HFFc6 (cell line): ENCODE measurements at places on chromosomes 5 and 9. TPM values are rescaled to one million over a fixed set of nuclear protein-coding genes. Genes with fewer than 3 reads are reported as not detected.

DNA sequence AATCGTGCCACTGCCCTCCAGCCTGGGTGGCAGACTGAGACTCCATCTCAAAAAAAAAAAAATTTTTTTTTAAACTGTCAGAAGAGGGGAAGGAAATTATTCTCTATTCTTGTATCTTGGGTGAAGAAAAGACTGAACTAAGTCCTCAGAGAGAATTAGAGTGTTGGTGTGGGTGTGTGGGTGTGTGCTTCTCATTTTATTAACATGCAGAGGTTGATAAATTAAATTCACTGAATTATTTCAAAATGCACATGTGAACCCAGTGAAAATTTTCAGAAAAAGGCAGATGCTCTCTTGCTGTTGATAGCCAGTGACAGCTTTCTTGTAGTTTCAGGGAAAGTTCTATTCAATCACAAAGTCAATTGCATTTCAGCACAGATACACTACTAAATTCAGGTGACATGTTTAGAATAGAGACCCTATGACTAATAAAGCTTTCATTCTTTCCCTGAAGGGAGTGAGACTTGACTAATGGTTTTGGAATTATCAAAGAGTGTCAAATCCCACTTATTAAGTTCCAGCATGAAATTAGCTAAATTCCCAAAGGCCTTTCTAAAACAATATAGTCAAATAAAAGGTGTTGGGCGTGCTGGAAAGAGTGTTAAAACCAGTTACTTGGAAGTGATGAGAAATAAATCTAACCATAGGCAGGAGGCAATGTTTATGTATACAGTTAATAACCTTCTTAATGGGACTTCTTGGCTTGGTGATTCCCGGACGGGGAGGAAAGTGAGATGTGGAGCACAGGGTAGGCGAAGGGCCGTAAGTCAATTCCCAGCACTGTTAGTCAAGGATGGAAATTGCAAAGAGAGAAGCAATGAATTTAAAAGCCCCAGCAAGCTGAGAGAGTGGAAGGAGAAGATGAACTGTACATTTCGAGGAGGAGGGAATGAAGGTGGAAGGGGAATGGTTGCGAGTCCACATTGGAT is 103.2 kb upstream of the SPATA31D4 start:
- H3K27ac ChIP-seq = no peak overlapping the region
- H3K4me3 ChIP-seq = no peak overlapping the region; the same call in 1 of the 2 replicates
- peaks cover 2% of the 10 kb centered on the region; the same call in 1 of the 2 replicates for H3K27me3 ChIP-seq
- H3K36me3 ChIP-seq = no peaks in the 10 kb centered on the region
- peaks cover 60% of the 10 kb centered on the region for H3K4me1 ChIP-seq
- no peak for DNase-seq

- no peaks in the 10 kb centered on the region for H3K27me3 ChIP-seq
- no peaks in the 10 kb centered on the region for H3K4me1 ChIP-seq
- H3K36me3 ChIP-seq = no peaks in the 10 kb centered on the region
- no peak overlapping the region for H3K27ac ChIP-seq
- no peak for DNase-seq
These were observed 1217.3 kb downstream of the PTPRD start for GRCh38 chr9:9395539-9395938.

DNA sequence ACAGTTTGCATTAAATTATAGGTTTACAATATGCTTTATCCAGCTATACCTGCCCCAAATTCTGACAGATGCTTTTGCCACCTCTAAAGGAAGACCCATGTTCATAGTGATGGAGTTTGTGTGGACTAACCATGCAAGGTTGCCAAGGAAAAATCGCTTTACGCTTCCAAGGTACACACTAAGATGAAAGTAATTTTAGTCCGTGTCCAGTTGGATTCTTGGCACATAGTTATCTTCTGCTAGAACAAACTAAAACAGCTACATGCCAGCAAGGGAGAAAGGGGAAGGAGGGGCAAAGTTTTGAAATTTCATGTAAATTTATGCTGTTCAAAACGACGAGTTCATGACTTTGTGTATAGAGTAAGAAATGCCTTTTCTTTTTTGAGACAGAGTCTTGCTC is 41.0 kb downstream of the FXN start:
- DNase-seq = no peak
- H3K4me3 ChIP-seq = no peak overlapping the region
- no peak overlapping the region for H3K27ac ChIP-seq
- H3K36me3 ChIP-seq = 0 out of 2 replicates have a peak, but pooled peaks cover 5% of the 10 kb centered on the region

GRCh38 chr9:4301296-4301695 is 1.4 kb upstream of the GLIS3 start:
- peak overlapping the region; percentile 79 for H3K4me3 ChIP-seq
- peak overlapping the region; percentile 75 for H3K27ac ChIP-seq
- H3K4me1 ChIP-seq = peaks cover 58% of the 10 kb centered on the region
- no peaks in the 10 kb centered on the region; the same call in 1 of the 2 replicates for H3K27me3 ChIP-seq
- DNase-seq = peak; percentile 94
- H3K36me3 ChIP-seq = peaks cover 4% of the 10 kb centered on the region; the same call in 1 of the 2 replicates

DNA sequence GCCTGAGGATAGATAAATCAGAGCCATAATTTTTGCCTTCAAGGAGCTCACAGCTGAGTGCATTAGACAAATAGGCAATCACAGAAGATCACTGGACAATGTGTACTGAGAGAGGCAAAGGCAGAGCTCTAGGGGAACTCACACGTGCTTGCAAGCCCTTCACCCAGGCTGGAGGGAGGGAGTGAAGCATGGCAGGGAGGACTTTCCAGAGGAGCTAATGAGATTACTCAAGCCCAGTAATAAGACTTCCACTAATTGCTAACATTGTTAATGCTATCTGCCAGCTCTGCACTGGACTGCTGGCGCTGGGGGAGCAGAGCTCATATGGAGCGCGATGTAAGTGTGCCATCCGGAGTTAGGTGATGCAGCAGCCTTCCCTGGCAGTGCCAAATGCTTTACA is 408.4 kb downstream of the NTRK2 start:
- peaks cover 6% of the 10 kb centered on the region for H3K27me3 ChIP-seq
- H3K27ac ChIP-seq = no peak overlapping the region
- no peaks in the 10 kb centered on the region; the same call in 1 of the 2 replicates for H3K36me3 ChIP-seq
- DNase-seq = no peak
- no peaks in the 10 kb centered on the region for H3K4me1 ChIP-seq

GRCh38 chr9:120736881-120737280 is 22.6 kb upstream of the MEGF9 start:
- no peaks in the 10 kb centered on the region for H3K36me3 ChIP-seq
- no peak for DNase-seq
- H3K27me3 ChIP-seq = peaks cover 4% of the 10 kb centered on the region; the same call in 1 of the 2 replicates
- peaks cover 23% of the 10 kb centered on the region for H3K4me1 ChIP-seq
- H3K4me3 ChIP-seq = no peak overlapping the region

- no peak for DNase-seq
- H3K36me3 ChIP-seq = no peaks in the 10 kb centered on the region
- H3K27me3 ChIP-seq = peaks cover 2% of the 10 kb centered on the region
- no peaks in the 10 kb centered on the region for H3K4me1 ChIP-seq
- no peak overlapping the region for H3K4me3 ChIP-seq
- H3K27ac ChIP-seq = no peak overlapping the region
These were observed 15.5 kb upstream of the NCS1 start for GRCh38 chr9:130156672-130157071.

DNA sequence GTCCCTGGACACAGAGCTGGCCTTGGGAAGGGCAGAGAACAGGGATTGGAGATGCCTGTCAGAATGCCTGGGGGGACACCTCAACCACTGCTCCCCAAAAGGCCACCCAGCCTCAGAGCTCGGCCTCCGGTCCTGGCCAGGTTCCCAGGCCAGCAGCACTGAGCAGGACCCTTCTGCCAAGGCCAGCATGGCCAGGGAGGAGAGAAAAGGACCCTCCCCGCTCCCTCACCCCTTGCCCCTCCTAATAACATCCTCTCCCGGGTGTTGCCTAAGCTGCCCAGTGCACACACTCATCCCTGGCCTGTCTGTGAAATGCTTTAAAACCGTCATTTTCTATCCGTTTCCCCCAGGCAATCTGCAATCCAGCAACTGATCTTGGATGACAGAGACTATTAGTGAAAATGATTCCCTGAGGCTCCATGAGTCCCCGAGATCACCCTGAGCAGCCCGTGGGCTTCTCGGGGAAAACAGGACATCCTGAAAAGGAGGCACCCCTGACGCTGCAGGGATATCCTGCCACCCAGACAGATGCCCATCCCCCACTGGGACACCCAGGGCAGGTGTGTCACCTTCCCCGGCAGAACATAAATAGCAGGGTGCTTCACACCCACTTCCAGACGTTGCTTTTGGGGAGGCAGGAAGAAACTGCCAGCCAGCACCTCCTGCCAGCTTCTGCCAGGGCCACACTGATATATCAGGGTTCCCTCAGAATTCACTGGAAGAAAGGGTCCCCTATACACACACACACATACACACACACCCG is 75.3 kb downstream of the ADAMTS2 start:
- H3K4me1 ChIP-seq = peaks cover 86% of the 10 kb centered on the region
- DNase-seq = peak; percentile 90
- H3K27ac ChIP-seq = peak overlapping the region; percentile 98
- H3K27me3 ChIP-seq = peaks cover 4% of the 10 kb centered on the region
- H3K36me3 ChIP-seq = peaks cover 4% of the 10 kb centered on the region; the same call in 1 of the 2 replicates

DNA sequence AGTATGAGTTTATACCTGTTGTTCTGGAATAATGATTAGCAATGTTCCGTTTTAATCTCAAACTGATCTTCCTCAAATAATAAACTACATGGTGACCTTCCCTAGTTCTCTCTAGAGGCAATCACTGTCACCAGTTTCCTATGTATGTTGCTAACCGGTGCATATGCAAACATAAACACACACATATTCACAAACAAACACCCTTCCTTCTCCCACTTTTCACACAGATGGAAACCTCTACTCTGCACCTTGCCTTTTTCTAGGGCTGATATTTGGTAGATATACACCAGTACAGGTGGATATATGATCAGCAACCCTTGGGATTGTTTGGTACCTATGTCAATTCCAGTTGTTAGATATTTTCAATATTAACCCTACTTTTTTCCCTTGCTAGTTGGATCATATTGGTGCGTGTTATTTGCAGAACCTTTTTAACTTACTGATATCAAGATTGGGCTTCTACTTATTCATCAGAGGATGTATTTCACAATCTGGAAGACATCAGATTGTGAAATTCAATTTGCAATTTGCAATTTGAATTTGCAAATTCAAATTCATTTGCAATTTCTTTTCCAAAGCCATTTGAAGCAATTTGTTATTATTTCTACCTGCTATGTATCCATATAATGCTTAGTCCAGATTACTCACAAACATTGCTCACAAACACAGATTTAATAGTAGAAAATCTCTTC is 12.6 kb downstream of the FYB1 start:
- H3K36me3 ChIP-seq = no peaks in the 10 kb centered on the region
- no peak overlapping the region for H3K27ac ChIP-seq
- no peak overlapping the region for H3K4me3 ChIP-seq
- H3K27me3 ChIP-seq = no peaks in the 10 kb centered on the region; the same call in 1 of the 2 replicates

DNA sequence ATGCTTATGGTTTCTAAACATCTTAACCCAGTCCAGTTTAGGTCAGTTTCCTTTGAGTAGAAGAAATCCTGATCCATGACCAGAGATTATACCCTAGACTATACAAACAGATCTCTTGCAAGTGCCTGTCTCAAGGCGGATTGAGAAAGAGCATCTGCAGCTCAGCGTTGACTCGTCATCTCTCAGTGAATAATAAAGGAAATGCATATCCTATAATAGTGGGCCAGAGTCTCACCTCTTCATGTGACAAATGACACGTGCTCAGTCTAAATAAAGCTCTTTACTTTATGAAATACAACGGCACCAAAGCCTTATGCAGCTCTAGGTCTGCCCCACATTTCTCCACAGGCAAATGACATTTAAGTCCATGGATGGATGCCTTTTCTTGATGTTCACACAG is 179.4 kb upstream of the NR3C1 start:
- H3K36me3 ChIP-seq = no peaks in the 10 kb centered on the region
- H3K27me3 ChIP-seq = peaks cover 4% of the 10 kb centered on the region

DNA sequence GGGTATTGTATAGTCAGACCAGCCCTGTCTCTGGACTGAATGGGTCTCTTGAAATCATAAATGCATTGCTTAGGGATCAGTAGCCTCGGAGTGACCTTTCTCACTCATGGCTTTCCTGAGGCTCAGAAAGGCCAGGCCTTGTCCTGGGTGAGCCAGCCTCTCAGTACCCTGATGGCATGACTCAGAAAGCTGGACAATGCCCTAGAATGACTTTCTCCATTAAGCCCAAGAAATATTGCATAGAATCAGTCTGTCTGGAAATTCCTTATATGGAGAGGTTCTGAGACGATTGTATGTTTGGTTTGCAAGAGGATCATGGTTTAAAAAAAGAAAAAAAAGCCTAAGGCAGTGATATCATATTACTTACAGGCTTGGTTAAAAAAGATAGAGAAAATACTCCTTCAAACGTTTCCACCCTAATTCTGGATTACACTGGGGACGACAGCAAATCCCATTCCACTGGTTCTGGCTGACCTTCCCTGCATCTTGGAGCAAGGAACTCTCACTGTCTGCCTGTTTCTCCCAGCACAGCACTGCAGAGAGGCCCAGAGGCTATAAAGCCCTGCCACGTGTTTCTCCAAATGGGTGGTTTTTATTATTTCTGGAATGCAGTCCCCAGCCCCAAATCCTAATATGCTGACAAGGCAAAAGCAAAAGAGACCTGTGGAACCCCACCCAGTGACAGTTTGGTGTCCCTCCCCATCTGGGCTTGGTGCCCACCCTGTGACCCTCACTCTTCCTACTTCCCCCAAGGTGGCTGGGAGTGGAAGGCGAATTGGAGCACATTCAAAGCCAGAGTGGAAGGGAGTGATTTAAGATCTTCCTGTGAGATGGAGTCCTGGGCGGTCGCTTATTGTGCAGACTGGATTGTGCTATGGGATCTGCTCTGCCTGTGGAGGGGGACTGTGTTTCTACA is 34.4 kb downstream of the MAP1B start:
- no peaks in the 10 kb centered on the region; the same call in 1 of the 2 replicates for H3K27me3 ChIP-seq
- peak overlapping the region; percentile 92 for H3K27ac ChIP-seq
- peaks cover 97% of the 10 kb centered on the region for H3K4me1 ChIP-seq
- DNase-seq = peak; percentile 97
- peaks cover 53% of the 10 kb centered on the region for H3K36me3 ChIP-seq

Gene PCDHA2
- not detected in 3 replicates for total RNA-seq

Gene LCN12
- total RNA-seq = 0.41 TPM in 1 of 3 replicates, not detected in the others

- peaks cover 33% of the 10 kb centered on the region for H3K4me1 ChIP-seq
- H3K36me3 ChIP-seq = peaks cover 11% of the 10 kb centered on the region
- no peak for DNase-seq
- peaks cover 1% of the 10 kb centered on the region; the same call in 1 of the 2 replicates for H3K27me3 ChIP-seq
- H3K4me3 ChIP-seq = no peak overlapping the region
- peak overlapping the region; percentile 14; the same call in 1 of the 2 replicates for H3K27ac ChIP-seq
These were observed 44.3 kb downstream of the FBN2 start for GRCh38 chr5:128493657-128494329.
